ENCODE measurements at places on chromosomes 6 and 20.

DNA sequence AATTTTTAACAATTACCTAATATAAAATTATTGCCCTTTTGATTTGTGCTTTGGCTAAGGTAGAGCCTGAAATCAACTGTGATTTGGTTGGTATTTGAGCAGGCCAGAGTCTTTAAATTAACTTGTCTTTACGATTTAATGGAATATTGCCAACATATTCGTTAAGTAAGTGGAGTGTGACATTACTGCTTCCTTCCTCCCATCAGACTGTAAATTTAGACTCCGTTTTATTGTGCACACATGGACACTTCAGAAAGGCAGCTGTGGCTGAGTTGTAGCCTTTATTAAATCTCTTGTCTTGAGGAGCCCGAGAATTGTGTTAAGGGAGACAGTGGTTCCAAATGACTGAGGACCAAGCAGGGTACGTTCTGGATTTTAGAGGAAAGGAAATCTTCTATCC, 57.4 kb downstream of the CAP2 start:
- DNase-seq: no peak

DNA sequence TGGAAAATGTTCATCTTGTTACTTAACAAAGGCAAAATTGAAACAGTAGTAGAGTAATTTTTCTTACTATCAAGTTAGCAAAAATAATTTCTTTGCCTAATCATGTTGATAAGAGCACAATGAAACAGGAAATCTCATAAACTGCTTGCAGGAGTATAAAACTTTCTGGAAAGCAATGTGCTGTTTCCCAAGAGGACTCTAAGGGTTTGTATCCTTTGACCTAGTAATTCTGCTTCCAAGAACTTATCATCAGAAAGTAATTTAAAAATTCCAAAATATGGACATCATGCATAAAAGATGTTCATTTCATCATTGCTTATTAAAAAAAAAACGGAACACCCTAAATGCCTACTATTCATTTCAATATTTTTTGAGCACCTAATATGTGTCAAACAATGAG, 46.1 kb upstream of the TNFAIP3 start:
- DNase-seq: no peak

GRCh38 chr6:52263709-52264540, 19.6 kb upstream of the IL17F start:
- DNase-seq: peak; percentile 54

GRCh38 chr6:20790032-20790791, 256.0 kb downstream of the CDKAL1 start:
- no peak for DNase-seq

DNA sequence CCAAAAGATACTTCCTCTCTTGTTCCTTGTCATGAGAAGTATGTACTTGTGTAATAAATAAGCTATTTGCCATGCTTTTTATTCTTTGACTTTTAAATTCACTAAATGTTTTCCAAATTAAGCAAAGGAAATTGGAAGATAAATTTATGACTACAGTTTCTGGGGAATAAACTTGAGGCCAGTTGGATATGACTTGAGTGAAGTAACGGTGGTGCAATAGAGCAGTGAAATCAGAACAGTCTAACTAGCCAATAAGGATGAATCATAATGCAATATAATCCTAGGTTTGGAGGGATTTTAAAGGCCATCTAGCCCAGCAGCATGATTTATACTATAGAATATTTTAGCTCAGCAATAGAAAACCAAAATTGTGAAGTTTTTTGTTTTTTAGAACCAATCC, 183.8 kb upstream of the TCF21 start:
- no peak for DNase-seq

GRCh38 chr6:89655122-89655521, 16.6 kb upstream of the LYRM2 start:
- no peak for DNase-seq

GRCh38 chr6:149209871-149210775, 107.4 kb upstream of the TAB2 start:
- no peak for DNase-seq

GRCh38 chr6:4820704-4821276, 44.6 kb downstream of the CDYL start:
- no peak for DNase-seq

DNA sequence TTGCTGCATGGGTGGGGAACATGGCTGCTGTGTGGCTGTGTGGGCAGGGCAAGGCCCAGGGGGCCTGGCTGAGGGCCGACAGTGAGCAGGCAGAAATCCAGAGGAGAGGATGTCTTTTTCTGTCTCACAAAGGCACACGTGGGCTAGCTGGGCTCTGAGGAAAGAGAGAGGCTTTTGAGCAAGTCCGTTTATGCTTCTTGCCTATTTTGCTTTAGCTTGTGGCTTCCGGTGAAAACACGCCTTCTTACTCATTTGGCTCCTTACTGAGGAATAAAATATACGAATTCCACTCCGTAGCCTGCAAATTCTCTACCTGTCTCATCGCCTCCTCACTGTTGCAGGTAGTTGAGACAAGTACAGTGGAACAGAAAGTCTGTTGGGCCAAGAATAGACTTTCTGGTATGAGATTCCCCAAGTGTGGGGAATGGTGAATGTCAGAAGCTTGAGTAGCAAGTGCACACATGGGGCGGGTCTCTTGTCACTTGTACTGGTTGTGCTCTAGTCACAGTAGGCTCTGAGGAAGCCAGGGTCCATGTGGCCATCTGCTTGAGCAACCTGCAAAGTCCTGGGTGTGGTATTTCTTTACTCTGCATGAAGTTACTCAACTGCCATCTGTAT, 28.4 kb downstream of the WRNIP1 start:
- no peak for DNase-seq

GRCh38 chr6:62803094-62803493, 408.2 kb upstream of the FKBP1C start:
- DNase-seq: no peak

GRCh38 chr6:142297996-142298753, 3.6 kb upstream of the ADGRG6 start:
- DNase-seq: peak; percentile 59

DNA sequence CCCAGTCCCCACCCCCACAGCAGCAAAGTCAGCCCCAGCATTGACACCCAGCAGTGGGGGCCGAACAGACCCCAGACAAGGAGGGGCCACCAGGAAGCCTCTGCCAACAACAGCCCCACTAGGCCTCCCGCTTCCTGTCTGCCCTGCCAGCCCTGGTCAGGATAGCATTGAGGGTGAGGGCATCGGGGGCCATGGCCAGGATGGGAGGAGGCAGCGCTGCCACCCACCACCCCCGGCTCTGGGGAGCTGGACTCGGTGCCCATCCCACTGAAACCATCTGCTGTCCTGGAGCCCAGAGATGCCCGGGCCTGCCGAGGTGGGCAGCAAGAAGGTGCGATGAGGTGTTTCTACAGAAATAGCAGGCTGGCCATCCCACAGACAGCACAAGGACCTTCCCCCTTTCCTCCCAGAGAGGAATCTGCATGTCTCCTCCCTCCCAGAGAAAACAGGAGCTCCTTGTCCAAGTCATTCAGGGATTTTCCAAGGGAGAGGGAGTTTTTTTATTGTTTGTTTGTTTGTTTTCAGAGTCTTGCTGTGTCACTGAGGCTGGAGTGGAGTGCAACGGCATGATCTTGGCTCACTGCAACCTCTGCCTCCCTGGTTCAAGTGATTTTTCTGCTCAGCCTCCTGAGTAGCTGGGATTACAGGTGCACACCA, 62.1 kb upstream of the BHLHE23 start:
- peak; percentile 41 for DNase-seq

- peak; percentile 12 for DNase-seq
Observed at GRCh38 chr20:53929974-53930650, 140.3 kb downstream of the BCAS1 start.

- DNase-seq: no peak
Observed at GRCh38 chr6:34692280-34692679, 4.3 kb downstream of the ILRUN start.

GRCh38 chr6:89680551-89680950, 42.0 kb upstream of the LYRM2 start:
- DNase-seq: no peak

GRCh38 chr20:17228624-17229061, 1.8 kb downstream of the PCSK2 start:
- no peak for DNase-seq

DNA sequence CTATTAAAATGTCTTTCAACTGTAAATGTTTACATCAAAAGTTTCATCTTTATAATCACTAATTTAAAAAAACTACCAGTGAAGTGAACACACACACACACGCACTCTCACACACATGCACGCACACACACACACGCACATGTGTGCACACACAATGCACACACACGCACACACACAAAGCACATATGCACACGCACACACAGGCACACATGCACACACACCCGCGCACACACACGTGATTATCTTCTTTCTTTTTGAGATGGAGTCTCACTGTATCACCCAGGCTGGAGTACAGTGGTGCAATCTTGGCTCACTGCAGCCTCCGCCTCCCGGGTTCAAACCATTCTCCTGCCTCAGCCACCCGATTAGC, 80.0 kb upstream of the FRMD1 start:
- DNase-seq: no peak

DNA sequence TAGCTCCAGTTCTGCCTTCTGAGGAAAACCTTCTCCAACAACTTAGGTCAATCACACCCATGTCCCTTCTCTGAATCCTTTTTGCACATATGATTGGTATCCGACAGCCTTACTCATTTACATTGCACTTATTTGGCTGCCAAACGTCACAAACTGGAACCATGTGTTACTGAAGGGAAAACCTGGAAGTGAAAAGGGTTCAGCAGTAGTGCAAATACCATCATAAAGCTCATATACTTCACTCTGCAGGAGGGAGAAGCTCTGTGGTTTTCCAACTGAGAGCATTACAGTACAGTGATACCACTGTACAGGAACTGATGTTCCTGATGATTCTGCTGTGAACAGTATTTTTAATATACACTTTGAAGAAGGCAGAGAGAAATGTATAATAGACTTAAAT, 87.8 kb downstream of the SLC16A10 start:
- DNase-seq: no peak

DNA sequence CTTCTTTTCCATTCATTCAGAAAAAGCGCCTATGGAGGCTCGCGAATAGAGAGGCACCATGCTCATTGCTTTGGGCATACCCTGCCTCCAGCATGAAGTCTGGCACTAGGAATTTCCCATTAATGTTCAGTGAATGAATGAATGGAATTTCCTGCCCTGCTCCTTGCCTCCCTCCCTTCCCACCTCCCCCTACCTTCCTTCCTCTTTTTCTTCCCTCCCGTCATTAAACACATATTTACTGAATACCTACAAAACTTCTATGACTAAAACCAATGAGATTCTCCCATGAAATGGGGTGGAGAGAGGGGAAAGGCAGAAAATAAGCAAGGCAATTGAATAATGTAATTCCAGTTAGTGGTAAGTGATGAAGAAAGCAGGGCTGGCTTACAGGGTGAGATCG, 213.8 kb upstream of the AGPAT4 start:
- DNase-seq: no peak

- DNase-seq: peak; percentile 17
Observed at GRCh38 chr6:131062241-131063027, 611 bp downstream of the EPB41L2 start.

DNA sequence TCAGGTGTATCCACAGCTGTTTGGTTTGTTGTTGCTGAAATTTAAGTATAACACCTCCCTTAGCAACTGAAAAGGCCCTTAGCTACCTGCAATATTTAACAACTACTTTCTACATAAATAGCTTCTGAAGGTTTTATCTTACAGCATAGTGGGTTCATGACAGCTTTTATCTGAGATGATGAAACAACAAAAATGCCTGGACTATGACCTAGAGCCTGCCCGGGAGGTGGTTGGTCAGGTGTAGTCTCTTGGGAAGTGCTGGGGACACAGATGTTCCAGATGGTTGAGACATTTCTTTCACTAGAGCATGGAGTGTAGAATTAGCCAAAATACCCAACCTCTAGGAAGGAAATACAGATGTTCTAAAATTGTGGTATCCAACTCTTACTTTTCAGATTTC, 705.4 kb downstream of the MAFB start:
- DNase-seq: peak; percentile 40

- DNase-seq: no peak
Observed at GRCh38 chr6:111601886-111602285, 3.8 kb downstream of the TRAF3IP2 start.

- no peak for DNase-seq
Observed at GRCh38 chr20:46631874-46632446, 19.3 kb downstream of the SLC13A3 start.

GRCh38 chr6:72783666-72784065, 161.8 kb downstream of the KCNQ5 start:
- DNase-seq: no peak

DNA sequence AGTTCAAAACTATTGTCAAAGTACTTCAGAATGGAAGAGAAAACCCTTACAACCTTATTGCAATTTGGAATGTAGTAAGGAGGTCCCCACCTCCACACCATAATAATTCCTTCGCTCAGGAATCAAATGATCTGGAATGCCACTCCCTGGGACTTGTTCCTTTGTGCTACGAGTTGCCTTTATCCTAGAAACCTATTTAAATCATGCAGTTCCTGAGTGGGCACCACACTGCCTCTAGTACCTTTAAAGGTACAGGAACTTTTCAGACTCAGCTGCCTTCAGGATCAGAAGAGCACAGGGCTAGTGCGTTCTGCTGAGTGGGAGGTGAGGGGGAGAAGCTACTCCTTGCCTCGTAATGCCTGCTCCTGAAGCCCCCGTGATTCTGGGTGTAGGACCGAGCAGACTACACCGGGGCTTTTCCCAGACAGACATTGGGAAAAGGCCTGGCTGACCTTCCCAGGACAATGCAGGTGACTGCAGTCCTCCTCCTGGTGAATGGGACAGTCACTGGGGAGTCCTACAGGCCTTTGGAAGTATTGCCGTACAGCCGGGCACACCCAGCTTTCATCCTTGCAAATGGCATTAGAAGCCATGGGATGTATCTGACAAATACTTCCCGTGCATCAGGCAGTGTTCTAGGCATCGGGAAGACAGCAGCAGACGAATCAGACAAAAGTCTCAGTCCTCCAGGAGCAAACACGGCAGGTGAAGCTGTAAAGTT, 11.8 kb upstream of the TUBB2B start:
- DNase-seq: no peak

- DNase-seq: no peak
Observed at GRCh38 chr6:98639089-98639635, 195.2 kb upstream of the POU3F2 start.

DNA sequence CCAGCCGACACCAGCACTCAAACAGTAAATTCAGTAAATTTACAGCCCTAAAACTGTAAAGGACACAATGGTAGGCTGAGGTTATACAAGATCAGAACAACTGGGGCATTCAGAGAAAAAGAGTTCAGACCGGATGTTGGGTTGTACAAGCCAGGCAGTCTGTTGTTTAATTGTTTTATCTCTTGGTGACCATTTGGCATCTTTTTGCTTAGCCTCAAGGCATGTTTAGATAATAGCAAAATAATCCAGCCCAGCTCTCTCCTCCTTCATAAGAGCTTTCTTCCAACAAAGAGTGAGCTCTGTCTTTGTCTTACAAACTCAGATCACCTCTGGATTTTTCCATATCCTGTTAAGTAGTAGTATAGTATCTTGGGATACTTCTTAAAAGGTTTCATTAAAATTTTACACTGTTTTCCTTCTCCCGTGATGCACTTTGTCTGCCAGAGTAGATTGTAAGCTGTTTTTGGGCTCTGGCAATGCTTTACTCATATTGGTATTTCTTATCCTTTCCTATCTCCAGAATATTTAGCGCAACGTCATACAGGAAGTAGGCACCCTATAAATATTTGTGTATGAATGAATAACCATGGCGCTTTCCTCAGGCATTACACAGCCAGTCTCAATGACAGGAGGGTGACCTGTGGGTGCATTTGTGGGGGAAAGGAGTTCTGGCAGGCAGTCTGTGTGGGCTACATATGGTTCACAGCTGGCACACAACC, 35.6 kb upstream of the TRAM2 start:
- no peak for DNase-seq

All from Caco-2 (cell line).